NCI-H187 (cell line): ENCODE measurements at places on chromosomes 2 and 18.

DNA sequence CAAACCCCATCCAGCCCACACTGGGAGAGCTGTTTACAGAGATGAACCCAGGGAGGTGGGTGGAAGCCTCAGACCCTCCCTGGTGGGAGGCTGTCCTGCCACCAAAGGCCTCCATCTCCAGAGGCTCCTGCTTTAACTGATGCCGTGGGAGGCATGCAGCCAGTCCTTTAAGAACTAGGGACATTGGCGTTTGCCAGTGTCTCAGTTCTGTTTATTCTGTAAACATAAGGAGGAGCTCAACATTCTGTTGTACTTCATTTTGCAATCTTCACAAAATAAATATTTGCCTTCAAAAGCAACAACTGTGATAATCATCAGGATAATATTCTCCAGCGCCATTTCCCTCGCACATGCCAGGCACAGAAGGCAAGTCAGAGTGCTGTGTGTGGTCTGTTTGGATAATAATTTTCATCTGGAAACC is 6.8 kb downstream of the EDAR start:
- no peak for DNase-seq

GRCh38 chr18:54983041-54983686 is 23.9 kb upstream of the CCDC68 start:
- no peak for DNase-seq

- DNase-seq, result no peak
Measured at GRCh38 chr18:57057890-57058289, 89.0 kb upstream of the BOD1L2 start.

- DNase-seq, result no peak
Measured at GRCh38 chr2:51108794-51109193, 76.9 kb upstream of the NRXN1 start.

DNA sequence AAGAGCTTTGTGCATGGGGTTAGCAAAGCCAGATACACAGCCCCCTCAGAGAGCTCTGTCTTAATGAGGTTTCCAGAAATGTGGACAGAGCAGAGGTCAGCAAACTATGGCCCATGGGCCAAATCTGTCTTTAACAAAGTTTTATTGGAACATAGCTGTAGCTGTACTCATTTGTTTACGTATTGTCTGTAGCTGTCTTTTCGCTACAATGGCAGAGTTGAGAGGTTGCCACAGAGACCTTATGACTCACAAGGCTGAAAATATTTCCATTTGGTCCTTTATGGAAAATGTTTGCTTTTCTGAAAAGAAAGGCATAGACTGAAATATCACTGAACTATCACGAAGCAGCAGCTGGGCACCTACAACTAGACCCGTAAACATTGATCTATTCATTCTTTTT is 841.8 kb downstream of the SLC4A3 start:
- no peak for DNase-seq

- DNase-seq, result no peak
Measured at GRCh38 chr2:85413592-85414420, 3.6 kb upstream of the CAPG start.

GRCh38 chr2:25145803-25146202 is 22.6 kb downstream of the POMC start:
- DNase-seq, result no peak

GRCh38 chr2:84901593-84902120 is 3.8 kb upstream of the TMSB10 start:
- DNase-seq, result no peak

GRCh38 chr2:31060397-31060796 is 77.8 kb downstream of the GALNT14 start:
- DNase-seq, result no peak

DNA sequence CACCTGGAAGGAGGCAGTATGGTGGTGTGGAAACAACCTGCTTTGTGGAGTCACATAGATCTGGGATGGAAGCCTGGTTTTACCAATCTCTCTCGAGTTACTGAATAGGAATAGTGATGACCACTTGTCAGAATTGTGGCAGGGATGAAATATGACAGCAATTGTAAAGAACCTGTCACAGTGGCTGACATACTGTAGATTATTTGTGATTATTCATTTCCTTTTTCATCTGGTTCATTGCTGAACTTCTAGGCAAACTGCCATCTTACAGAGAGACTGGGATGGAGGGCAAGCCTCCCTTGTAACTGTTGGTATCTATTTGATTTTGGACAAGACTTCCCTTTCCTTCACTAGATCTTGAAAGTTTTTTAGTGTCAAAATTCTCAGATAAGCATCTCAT is 42.0 kb downstream of the FMNL2 start:
- no peak for DNase-seq

- no peak for DNase-seq
Measured at GRCh38 chr2:11805024-11805423, 58.6 kb downstream of the LPIN1 start.

- DNase-seq, result no peak
Measured at GRCh38 chr2:66815886-66816285, 381.0 kb downstream of the MEIS1 start.

GRCh38 chr18:59566533-59566971 is 130.7 kb downstream of the CCBE1 start:
- no peak for DNase-seq

DNA sequence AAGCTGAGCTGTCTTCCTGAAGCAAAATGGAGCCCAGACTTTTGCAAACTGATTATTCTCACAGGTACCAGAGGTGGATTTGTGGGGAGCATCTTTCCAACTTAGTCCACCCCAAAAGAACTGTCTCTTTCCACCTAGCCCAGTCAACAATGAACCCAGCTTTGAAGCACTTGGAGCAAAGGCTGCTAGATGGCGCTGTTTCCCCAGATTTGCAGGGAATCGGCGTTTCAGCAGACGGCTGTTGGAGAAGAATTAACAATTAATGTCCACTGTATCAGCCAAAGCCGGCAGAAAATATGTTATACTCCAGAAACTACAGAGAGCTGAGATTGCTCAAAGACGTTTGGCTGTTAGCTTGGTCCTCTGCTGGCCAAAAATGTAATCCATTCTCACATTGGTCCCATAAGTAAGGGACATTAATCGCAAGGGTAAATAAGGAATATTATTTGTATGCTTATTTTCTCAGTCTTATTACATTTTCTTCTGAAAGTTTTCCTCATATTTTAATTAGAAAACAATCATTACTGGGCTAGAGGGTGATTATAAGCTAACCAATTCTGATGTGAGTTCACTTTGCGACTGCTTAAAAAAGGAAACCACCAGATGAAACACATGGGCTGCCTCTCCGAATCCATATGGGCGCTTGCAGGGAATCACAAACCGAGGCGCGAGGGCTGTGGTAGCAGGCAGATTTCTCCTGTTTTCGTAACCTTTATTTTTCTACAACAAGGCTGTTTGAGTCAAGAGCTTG is 423.8 kb upstream of the MEX3C start:
- DNase-seq, result peak; percentile 34

GRCh38 chr2:64985447-64985846 is 3.8 kb upstream of the SLC1A4 start:
- no peak for DNase-seq

GRCh38 chr2:67234440-67234839 is 162.7 kb upstream of the ETAA1 start:
- no peak for DNase-seq

GRCh38 chr18:62332964-62333695 is 8.0 kb downstream of the TNFRSF11A start:
- DNase-seq, result no peak

- DNase-seq, result no peak
Measured at GRCh38 chr2:170821531-170822289, 5.0 kb downstream of the GAD1 start.

DNA sequence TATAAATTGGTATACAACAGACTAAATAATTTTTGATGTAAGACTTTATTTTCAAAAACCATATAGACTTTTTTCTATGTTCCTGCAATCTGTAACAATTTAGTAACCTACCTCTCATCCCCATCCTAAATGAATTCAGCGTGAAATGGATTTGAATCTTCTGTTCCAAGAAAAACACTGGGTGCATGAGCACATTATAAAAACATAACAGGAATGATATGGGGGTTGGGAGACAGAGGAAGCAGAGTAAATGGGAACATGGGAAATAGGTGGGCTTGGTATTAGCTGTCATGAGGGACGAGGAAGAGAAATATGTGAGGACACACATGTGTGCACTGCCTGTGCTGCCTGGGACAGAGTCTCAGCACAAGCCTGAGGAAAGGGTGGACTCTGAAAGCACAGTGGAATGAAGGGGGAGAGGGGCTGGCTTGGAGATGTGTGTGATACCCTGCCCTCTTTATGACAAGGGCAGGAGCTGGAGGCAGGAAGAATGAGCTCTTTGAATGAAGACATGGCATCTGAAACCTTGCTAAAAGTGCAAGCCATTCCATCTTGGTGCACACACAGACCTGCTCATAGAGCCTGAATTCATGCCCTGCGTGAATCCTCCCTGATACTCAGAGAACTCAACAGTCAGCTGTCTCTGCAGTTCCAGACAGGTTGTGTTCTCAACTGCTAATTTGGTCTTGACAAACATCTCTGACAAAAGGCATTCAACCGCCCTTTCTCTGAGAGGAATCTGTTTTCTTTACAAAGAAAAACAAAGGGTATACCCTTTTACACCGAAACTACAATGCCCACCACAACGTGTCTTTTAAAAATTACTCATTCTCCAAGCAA is 66.6 kb downstream of the EPB41L3 start:
- no peak for DNase-seq

DNA sequence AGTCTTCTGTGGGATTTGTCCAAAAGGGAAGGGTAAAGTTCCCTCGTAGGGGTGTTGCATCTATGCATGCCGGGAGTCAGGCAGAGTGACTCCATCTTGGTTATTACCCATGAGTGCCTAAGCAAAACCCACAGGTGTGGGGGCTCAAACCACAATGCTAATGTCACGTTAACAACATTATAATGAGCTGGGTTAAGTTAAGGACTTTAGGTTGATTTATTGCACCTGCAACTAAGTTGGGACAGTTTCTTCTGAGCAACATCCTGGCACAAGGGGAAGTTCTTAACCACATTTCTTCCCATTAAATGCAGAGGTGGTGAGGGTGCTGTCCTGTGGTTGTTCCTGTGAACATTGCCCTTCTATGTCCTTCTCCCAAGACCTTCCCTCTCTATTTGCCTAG is 1596.8 kb upstream of the SLC39A10 start:
- no peak for DNase-seq

DNA sequence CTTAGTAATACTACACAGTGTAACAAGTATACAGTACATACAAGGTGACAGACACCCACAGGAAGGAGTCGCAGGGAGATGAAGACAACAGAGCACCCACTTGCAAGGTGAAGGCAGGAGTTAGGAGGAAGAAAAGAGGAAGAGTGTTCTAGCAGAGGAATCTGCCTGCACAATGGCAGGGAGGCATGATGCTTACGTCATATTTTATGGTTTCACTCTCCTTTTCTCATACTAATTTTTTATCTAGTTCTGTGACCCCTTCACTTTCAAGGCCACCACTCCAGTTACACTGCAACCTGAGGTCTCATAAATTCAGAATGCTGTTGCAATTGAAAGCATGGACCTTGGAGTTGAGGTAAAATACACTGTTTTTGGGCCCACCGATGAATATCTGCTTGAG is 331.7 kb downstream of the MEIS1 start:
- no peak for DNase-seq

GRCh38 chr18:57205641-57206040 is 58.8 kb downstream of the BOD1L2 start:
- no peak for DNase-seq

GRCh38 chr2:144516981-144517865 is 2.7 kb downstream of the ZEB2 start:
- DNase-seq, result no peak

DNA sequence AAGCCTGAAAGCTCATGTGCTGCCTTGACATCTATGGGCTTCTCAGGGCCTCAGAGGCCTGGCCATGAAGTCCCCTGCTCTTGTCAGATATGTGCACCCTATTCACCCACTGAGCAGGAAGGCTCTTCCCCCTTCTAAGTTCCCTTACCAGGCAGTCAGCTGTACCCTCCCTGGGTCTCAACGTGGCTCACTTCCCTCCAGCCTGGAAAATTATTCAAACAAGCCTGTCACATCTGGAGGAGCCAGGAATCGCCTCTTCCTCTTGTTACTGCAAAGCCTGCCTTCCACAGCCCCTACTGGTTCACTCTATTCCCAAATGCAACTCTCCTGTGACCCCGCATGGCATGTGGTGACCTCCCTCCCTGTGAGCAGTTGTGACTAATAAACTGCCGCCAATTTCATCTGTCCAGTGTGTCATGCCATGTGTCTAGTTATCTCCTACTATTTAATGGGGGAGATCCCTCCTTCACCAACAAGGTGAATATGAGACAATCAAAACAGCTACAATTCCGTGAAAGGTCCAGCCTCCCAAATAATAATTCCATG is 8.4 kb upstream of the SERPINB8 start:
- DNase-seq, result no peak

DNA sequence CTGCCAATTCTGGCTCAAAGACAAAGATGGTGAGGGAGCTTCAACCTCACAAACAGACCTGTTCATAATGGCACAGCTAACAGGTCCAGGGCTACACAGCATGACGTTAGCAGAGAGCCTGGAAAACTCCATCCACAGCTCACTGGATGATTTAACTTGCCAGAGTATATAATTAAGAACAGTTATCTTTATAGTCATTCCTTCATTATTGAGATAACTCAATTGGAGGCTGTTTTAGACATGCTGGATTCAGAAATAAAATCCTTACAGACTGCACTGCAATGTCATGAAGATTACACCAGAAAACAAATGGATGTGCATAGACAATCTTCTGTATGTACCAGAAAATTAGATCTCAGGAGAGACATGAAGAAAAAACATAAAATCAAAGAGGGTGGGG is 55.1 kb upstream of the LYPD1 start:
- no peak for DNase-seq

DNA sequence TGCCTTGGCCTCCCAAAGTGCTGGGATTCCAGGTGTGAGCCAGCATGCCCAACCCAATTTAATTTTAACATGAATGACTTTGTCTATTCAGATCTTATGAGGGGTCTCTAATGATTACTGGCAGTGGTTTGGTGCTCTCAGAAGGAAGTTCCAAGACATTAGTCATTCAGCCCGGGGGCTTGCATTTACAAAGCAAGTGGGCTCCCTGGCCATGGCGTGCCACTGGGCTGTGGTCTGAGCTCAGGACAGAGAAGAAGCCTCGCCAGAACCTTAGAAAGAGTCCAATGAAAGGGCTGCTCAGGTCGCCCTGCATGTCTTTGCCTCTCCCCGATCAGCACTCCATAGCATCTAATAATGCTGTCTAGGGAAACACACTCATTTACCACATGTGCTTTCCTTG is 182.6 kb upstream of the CHAC2 start:
- DNase-seq, result no peak

- no peak for DNase-seq
Measured at GRCh38 chr2:158918452-158918851, 50.0 kb upstream of the TANC1 start.
